ENCODE measurements at places on chromosomes 11 and 22. TPM values are rescaled to one million over a fixed set of nuclear protein-coding genes. Genes with fewer than 3 reads are reported as not detected.

DNA sequence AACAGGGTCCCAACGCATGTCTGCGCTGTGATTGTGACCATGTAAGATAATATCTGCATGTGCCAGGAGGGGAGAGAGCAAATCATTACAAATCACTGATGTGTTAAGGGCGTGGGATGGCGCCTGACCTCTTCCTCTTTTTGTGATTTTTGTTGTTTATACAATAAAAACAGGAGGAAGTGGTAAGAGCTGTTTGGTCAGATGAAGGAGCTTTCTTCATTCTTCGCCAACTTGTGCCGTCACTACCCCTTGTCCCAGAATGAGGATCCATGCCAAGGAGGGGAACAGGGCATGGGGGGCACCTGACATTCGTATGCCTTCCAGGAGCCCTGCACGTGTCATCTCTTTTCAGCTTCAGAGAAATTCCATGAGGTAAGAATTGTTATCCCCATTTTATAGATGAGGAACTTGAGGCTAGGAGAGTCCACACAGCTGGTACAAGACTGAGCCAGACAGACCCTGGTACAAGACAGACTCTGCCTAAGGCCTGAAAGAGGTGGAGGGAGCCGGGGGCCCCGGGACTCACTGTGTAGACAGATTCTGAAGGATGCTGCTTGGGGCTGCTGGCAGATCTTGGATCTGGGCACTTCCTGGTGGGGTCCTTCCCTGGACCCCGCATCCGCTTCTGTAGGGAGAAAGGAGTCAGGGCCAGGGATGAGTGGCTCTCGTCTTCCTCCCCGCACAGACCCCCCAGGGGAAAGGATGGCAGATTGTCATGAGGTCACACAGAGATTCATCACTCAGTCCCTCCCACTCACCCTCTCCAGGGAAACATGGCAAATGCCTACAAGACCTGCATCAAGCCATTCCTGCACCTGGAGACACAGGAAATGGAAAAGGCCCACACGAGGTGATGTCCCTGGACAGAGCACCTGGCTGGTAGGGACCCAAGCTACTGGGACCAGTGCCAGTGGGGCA, 34.6 kb downstream of the NFAM1 start:
- H3K36me3 ChIP-seq, result peaks cover 12% of the 10 kb centered on the region
- H3K27ac ChIP-seq, result peak overlapping the region; percentile 90
- peaks cover 52% of the 10 kb centered on the region for H3K4me1 ChIP-seq
- DNase-seq, result peak; percentile 36
- H3K27me3 ChIP-seq, result no peaks in the 10 kb centered on the region

DNA sequence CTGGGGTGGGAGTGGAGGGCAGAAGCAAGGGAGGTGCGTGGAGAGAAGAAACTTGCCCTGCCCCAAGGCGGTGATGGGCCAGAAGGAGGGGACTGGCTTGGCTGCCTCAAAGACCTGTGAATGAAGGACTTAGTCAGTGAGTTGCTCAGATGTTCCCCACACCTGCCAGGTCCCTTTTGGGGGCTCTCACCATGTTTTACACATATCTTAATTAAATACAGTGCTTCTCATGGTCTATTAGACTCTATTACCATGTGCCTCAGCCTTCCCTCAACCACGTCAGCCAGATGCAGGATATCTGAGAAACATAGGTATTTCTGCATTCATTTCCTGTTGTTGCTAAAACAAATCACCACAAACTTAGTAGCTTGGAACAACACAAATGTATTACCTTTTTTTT, 429.5 kb downstream of the BUD13 start:
- no peaks in the 10 kb centered on the region for H3K4me1 ChIP-seq
- no peak overlapping the region for H3K27ac ChIP-seq
- no peak for DNase-seq
- H3K4me3 ChIP-seq, result no peak overlapping the region
- H3K36me3 ChIP-seq, result no peaks in the 10 kb centered on the region

OR5L1 gene
- not detected for total RNA-seq

DNA sequence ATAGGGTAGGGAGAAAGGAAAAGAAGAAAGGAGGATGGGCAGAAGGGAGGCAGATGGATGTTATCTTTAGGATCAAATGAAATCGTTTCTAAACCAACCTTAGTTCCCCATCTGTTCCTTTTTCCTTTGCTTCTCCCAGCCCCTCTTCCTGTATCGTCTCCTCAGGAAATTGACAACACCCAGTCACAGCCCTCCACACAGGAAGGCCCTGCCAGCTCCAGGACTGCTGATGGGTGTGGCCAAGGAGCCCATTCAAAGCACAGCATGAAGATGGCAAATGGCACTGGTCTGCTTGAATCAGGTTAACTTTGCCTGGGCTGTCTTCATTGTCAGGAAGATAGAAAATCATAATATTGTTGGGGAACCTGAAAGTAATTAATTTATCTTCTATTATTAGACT, 164.8 kb downstream of the C11orf87 start:
- no peaks in the 10 kb centered on the region for H3K27me3 ChIP-seq
- no peaks in the 10 kb centered on the region for H3K36me3 ChIP-seq
- no peak for DNase-seq
- H3K4me3 ChIP-seq, result no peak overlapping the region
- no peaks in the 10 kb centered on the region for H3K4me1 ChIP-seq
- H3K27ac ChIP-seq, result no peak overlapping the region

SYCE3 gene
- total RNA-seq, result not detected

- H3K27me3 ChIP-seq, result peaks cover under 1% of the 10 kb centered on the region
- H3K27ac ChIP-seq, result peak overlapping the region; percentile 30
- H3K36me3 ChIP-seq, result peaks cover 32% of the 10 kb centered on the region
- peaks cover 60% of the 10 kb centered on the region for H3K4me1 ChIP-seq
- no peak overlapping the region for H3K4me3 ChIP-seq
These were observed 8.3 kb downstream of the FTH1 start for GRCh38 chr11:61959114-61959513.

- H3K4me1 ChIP-seq, result no peaks in the 10 kb centered on the region
- DNase-seq, result no peak
- H3K27ac ChIP-seq, result no peak overlapping the region
These were observed 176.1 kb upstream of the NCAM1 start for GRCh38 chr11:112785149-112785548.

GRCh38 chr11:95575517-95575916, 214.1 kb downstream of the FAM76B start:
- no peak overlapping the region for H3K27ac ChIP-seq
- H3K27me3 ChIP-seq, result peaks cover under 1% of the 10 kb centered on the region
- peaks cover 14% of the 10 kb centered on the region for H3K4me1 ChIP-seq
- H3K36me3 ChIP-seq, result no peaks in the 10 kb centered on the region
- no peak for DNase-seq

OR5L2 gene
- not detected for total RNA-seq

GRCh38 chr11:125446279-125446678, 49.8 kb downstream of the FEZ1 start:
- H3K4me1 ChIP-seq, result peaks cover under 1% of the 10 kb centered on the region
- H3K27me3 ChIP-seq, result peaks cover 18% of the 10 kb centered on the region
- no peak overlapping the region for H3K4me3 ChIP-seq
- DNase-seq, result no peak

MGAT3 gene
- 41.5 TPM for total RNA-seq

LPXN gene
- 284 TPM for total RNA-seq

MYRF gene
- total RNA-seq, result 1.0 TPM

DNA sequence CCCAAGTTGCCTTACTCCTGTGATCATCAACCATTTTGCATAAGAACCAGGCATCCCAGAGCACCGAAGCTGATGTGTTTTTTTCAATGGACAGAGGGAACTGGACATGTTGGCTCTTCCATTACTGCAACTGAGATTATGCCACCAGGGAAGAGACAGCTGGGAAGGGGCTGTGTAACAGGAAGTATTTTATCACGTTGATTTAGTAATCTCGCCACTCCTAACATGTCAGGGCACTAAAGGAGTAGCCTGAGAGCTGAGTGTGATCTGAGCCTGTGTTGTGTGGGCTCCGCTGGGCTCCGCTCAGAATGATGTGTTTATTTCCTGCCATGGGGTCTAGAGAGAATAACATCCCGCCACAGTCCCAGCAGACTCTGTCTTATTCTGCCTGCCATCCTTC, 165.4 kb downstream of the GRIK4 start:
- DNase-seq, result no peak
- H3K36me3 ChIP-seq, result no peaks in the 10 kb centered on the region
- H3K4me3 ChIP-seq, result no peak overlapping the region
- H3K27me3 ChIP-seq, result peaks cover 20% of the 10 kb centered on the region

GRCh38 chr11:79678780-79679452, 238.1 kb upstream of the TENM4 start:
- H3K4me3 ChIP-seq, result no peak overlapping the region
- no peaks in the 10 kb centered on the region for H3K36me3 ChIP-seq
- no peaks in the 10 kb centered on the region for H3K27me3 ChIP-seq
- DNase-seq, result no peak
- H3K27ac ChIP-seq, result no peak overlapping the region

DNA sequence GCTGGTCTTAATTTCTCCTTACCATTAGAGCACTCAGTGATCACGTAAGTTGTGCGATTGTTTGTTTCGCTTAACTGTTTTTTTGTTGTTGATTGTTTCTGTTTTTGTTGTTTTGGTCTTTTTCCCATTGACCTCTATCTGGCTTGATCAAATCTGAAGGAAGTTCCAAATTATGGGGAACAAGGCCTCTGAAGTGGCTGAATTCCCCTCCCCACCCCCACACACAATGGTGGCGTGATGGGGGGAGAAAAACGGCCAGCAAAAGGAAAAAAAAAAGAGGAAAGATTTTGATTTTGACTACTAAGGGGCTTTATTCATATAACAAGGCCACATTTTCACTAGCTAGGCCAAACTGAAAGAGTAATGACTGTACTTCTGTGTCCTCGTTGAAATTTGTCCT, 53.6 kb downstream of the OSBPL5 start:
- H3K27me3 ChIP-seq, result peaks cover 5% of the 10 kb centered on the region
- no peak overlapping the region for H3K27ac ChIP-seq
- H3K4me1 ChIP-seq, result no peaks in the 10 kb centered on the region

GRCh38 chr22:48585916-48586798, 1241.5 kb downstream of the BRD1 start:
- H3K4me1 ChIP-seq, result no peaks in the 10 kb centered on the region
- no peaks in the 10 kb centered on the region for H3K36me3 ChIP-seq
- no peak overlapping the region for H3K4me3 ChIP-seq
- H3K27ac ChIP-seq, result no peak overlapping the region

- H3K36me3 ChIP-seq, result no peaks in the 10 kb centered on the region
- H3K4me1 ChIP-seq, result no peaks in the 10 kb centered on the region
- H3K27ac ChIP-seq, result no peak overlapping the region
- H3K4me3 ChIP-seq, result no peak overlapping the region
- no peak for DNase-seq
These were observed 90.8 kb upstream of the TMEM45B start for GRCh38 chr11:129724866-129725265.

DNA sequence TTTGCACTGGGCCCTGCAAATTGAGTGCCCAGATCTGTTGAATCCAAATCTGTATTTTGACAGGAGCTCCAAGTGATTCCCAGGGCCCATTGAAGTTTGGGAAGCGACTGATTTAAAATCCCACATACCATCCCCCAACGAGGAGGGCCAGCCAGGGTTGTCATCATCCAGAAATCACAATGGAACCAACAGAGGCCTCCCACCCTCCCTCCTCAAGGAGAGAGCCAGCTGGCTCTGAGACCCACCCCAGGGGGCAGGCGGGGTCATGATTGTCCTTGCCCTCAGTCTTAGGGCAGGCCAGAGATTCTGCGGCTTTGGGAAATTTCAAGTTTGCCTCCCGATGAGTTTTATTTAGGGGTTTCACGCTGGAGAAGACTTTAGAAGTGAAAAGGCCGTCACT, 358.2 kb downstream of the MN1 start:
- H3K27me3 ChIP-seq, result peaks cover 3% of the 10 kb centered on the region
- DNase-seq, result no peak
- no peaks in the 10 kb centered on the region for H3K4me1 ChIP-seq
- H3K27ac ChIP-seq, result no peak overlapping the region
- H3K4me3 ChIP-seq, result no peak overlapping the region

DNA sequence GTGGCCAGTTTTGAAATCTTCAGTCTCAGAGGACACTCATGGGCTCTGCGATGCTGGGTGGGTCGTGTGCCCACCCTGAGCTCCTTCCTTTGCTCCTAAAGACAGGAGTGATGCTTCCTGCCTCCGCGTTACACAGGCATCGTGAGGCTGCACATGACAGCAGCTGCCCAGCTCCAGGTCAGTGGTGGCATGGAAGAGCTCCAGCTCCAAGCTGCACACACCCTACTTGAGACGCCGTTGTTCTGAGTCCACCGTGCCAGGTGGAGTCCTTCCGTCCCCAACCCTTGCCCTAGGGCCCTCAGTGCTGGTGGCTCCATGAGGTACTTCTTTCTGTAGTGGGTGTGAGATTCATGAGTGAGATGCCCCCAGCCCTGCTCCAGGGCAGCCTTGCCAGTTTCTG, 794.1 kb downstream of the BRD1 start:
- no peak overlapping the region for H3K4me3 ChIP-seq
- DNase-seq, result no peak
- H3K27me3 ChIP-seq, result no peaks in the 10 kb centered on the region
- H3K27ac ChIP-seq, result no peak overlapping the region
- H3K36me3 ChIP-seq, result no peaks in the 10 kb centered on the region
- no peaks in the 10 kb centered on the region for H3K4me1 ChIP-seq

GRCh38 chr11:5597953-5598352, 1.5 kb downstream of the TRIM6 start:
- H3K4me1 ChIP-seq, result peaks cover 17% of the 10 kb centered on the region
- DNase-seq, result no peak
- H3K36me3 ChIP-seq, result no peaks in the 10 kb centered on the region
- no peak overlapping the region for H3K4me3 ChIP-seq

CCDC87 gene
- 0.22 TPM for total RNA-seq

TPBGL gene
- total RNA-seq, result not detected

- no peak overlapping the region for H3K4me3 ChIP-seq
- H3K4me1 ChIP-seq, result no peaks in the 10 kb centered on the region
- no peaks in the 10 kb centered on the region for H3K36me3 ChIP-seq
- H3K27ac ChIP-seq, result no peak overlapping the region
- H3K27me3 ChIP-seq, result peaks cover 10% of the 10 kb centered on the region
These were observed 105.9 kb upstream of the ARHGAP20 start for GRCh38 chr11:110818032-110818687.

DNA sequence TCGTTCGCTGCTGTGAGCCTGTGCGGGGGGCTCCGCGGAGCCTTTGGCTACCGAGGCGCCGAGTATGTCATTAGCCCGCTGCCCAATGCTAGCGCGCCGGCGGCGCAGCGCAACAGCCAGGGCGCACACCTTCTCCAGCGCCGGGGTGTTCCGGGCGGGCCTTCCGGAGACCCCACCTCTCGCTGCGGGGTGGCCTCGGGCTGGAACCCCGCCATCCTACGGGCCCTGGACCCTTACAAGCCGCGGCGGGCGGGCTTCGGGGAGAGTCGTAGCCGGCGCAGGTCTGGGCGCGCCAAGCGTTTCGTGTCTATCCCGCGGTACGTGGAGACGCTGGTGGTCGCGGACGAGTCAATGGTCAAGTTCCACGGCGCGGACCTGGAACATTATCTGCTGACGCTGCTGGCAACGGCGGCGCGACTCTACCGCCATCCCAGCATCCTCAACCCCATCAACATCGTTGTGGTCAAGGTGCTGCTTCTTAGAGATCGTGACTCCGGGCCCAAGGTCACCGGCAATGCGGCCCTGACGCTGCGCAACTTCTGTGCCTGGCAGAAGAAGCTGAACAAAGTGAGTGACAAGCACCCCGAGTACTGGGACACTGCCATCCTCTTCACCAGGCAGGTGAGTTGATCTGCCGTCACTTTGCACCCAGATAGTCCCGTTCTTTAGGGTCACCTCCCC, 1.0 kb downstream of the ADAMTS15 start:
- DNase-seq, result no peak
- no peak overlapping the region for H3K4me3 ChIP-seq
- no peak overlapping the region for H3K27ac ChIP-seq
- H3K4me1 ChIP-seq, result peaks cover 10% of the 10 kb centered on the region

Measured in activated B cell treated with CpG ODN at 0.5 μM for 24 hours (primary cell).